NT2/D1 (cell line): ENCODE measurements at places on chromosomes 7 and 10.
A peak's percentile ranks its signal among the peaks of the same experiment; 100 is the strongest.

DNA sequence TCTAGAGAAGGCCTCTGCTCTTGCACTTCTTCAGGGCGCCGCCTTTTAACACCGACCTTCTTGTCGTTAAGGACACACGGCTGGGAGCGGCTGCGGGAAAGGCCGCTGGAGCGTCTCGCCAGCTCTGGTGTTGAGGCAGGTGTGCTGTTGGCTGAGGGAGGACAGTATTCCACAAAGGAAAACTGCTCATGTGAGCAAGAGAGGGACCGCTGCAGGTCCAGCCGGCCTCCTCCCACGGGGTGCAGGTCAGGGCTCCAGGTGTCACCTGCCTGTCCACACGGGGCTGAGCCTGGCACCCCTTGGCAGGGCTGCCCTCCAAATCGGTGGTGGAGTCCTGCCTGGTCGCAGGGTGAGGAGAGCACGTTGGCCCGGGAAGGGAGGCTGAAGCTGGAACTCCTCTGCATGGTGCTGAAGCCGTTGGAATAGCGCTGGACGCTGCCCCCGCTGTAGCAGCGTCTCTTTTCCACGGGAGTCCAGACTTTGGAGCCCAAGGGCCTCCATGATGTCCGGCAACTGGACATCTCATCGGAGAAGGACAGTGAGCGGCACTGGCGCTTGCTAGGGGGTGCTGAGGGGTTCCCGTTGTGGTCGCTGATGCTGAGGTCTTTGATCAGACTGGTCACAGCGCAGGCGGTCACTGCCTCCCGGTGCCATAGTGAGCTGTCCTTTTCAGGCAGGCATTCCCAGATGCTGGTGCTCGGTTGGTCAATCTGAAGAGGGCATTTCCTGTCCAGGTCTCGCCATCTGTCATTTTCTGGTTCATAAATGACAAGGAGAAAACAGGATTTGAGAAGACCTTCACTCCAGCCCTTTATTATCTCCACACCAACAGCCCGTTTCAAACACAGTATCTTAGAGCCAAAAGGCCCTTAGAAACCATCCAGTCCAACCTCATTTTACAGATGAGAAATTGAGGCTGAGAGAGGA is 62.3 kb downstream of the FAM53B start:
- no peak for DNase-seq

DNA sequence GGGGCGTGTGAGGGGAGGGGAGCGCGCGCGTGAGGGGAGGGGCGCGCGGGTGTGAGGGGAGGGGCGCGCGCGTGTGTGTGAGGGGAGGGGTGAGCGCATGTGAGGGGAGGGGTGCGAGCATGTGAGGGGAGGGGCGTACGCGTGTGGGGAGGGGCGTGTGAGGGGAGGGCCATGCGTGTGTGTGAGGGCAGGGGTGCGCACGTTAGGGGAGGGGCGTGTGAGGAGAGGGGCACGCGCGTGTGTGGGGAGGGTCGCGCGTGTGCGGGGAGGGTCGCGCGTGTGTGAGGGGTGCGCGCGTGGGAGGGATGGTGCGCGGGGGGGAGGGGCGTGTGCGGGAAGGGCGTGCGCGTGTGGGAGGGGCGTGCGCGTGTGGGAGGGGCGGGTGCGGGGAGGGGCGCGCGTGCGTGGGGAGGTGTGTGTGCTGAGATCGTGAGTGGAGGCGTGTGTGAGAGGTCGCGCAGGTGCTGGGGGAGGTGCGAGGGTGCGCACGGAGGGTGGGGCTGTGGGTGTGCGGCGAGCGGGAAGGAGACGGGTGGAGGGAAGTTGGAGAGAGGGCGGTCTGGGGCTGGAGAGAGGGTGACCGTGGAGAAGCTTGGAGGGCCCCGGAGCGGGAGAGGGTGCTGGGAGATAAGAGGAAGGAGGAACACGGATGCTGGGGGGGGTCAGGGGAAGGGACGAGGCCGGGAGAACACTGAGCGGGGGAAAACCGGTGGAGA is 19.7 kb downstream of the MXI1 start:
- no peak for DNase-seq

DNA sequence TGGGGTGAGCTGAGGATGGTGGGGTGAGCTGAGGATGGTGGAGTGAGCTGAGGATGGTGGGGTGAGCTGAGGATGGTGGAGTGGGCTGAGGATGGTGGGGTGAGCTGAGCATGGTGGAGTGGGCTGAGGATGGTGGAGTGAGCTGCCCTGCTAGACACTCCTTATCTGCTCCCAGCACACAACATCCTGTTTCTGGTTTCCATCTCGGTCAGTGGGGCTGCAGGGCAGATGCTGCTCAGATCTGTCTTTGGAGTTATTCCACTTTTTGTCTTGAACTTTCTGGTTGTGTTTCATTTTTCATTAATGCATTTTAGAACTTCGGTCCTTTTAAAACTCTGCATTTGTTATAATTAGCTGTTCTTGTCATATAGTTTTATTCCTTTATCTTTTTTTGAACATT is 67.9 kb upstream of the ANTXRL start:
- DNase-seq: no peak

DNA sequence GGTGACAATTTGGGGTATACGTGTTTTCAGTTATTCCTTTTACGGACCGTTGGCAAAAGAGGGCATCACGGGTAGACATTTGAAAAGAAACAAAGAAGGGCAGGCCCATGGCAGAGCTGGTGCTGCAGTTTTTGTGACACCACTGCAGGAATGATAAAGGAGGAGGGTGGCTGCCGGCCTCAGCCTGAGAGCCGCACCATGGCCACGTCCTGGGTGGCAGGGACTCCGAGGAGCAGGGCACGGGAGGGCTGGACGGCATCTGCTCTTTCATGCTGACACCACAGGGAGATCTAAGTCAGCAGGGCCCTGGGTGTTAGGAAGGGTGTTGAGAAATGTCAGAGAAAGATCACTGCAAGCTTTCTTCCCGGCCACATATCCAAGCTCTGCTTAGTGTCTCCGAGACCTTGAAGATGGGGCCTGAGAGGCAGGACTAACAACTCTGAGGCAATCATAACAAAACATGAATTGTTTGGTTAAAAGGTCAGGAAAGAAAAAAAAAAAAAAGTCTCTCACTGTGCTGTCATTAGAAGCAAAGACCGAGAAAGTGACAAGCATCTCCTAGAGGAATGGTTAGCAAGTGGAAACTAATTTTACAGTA is 36.6 kb downstream of the INSYN2A start:
- DNase-seq: no peak

DNA sequence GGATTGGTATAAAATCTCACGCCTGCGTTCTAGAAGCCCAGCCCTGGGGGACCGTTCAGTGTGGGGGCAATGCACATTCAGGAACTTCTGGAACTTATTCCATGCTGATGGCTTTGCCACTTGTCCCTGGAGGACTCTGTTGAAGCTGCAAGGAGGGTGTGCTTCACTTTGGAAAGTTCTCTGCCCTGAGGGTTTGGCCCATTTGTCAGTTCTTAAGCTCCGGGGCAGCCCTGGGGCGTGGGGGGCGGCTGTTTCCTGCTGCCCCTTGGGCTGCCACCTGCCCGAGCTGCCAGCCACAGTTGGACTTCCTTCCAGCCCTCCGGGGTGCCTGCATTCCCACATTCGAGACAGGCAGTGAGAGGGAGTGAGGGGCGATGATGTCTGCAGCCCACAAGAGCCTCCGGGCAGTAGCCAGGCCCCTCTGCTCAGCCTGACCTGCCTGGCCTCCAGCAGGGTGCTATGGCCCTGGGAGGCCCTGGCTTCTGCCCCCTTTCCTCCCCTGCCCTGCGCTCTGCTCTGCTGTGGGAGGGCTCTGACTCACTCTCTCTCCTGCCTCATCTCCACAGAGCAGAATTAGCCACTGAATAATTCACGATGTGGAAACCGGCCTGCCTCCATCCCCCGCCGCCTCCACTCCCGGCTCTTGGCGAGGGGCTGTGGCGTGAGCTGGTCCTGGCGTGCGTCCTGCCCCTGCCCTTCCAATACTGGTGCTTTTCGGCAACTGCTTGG is 1.9 kb downstream of the TTYH3 start:
- no peak for DNase-seq

- no peak for DNase-seq
Measured at GRCh38 chr7:517774-518629, 1.6 kb downstream of the PDGFA start.

DNA sequence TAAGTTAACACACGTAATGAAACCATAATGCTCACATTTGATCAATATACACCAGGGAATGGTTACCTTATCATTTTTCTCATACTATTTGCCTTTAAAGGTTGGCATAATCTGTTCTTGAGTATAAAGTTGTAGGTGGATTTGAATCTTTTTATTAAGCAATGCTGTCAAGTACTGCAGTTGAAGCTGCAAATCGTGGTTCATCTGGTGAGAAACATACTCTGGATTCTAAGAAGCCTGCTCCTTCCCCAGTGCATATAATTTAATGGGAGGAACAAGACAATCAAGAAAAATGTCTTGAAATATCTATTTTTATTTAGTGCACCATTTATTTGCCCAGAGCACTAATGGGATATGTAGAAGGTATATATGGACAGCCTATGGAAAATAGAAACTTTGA is 68.7 kb upstream of the DLX6 start:
- DNase-seq: no peak

DNA sequence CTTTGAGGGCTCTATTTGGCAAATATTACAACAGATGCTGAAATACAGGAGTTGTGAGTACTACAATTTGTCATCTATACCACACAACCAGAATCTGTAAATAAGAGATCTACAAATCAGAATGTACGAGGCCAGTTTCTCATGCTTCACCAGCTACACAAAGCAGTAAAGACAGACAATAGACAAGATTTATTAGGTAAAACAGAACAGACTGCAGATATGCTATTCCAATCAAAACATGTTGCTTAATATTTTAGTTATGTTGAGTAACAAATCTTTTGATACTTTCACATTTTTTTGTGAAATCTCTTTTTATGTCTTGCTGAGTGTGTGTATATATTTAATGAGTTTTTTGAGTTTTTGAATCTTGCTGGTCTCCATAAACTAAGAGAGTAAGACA is 109.1 kb downstream of the CHCHD3 start:
- no peak for DNase-seq

- DNase-seq: no peak
Measured at GRCh38 chr10:29217292-29217738, 71.6 kb upstream of the LYZL1 start.

DNA sequence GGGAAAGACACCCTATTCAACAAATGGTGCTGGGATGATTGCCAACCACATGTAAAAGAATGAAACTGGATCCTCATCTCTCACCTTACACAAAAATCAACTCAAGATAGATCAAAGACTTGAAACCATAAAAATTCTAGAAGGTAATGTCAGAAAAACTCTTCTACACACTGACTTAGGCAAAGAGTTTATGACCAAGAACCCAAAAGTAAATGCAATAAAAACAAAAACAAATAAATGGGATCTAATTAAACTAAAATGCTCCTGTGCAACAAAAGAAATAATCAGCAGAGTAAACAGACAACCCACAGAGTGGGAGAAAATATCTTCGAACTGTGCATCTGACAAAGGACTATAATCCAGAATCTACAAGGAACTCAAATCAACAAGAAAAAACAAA is 504.2 kb upstream of the MBL2 start:
- DNase-seq: no peak

DNA sequence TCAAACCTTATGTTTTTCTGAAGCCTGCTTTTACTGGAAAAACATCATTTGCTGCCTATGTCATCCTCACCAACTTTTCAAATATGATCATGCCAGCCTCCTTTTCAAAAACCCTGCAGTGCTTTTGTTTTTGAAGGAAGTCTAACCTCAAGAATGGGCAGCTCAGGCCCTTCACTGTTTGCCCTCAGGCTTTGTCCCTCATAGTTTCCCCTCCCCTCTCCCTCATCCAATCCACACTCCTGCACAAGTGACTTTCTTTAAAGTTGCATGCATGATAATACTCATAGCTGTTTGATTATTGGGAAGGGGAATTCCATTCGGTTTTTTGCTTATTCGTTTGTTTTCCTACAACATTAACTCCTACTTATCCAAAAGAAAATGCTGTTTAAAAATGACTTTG is 219.4 kb downstream of the SEMA3E start:
- DNase-seq: peak; percentile 47

DNA sequence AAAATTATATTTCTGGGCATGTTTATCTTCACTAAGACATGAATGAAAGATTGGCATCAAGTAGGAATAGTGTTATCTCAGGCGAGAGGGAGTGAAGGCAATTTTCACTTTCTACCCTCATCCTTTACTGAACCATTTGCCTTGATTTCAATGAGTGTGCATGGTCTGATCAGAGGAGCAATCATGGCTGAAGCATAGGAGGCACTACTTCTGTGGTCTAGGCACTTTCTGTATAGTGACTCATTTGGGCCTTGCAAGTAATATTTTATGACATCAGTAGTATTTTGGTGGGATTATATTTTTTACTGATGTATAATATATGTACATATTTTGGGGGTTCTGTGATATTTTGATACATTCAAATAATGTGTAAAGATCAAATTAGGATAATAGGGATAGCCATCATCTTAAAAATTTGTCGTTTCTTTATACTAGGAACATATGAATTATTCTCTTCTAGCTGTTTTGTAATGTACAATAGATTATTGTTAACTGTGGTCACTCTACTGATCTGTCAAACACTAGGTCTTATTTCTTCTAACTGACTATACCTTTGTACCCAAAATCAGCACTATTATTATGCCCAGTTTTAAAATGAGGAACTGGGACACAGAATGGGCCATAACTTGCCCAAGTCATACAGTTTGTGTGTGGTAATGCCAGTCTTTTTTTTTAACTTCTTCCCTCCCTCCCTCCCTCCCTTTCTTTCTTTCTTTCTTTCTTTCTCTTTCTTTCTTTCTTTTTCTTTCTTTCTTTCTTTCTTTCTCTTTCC is 101.9 kb downstream of the RAB11FIP2 start:
- DNase-seq: no peak

- DNase-seq: no peak
Measured at GRCh38 chr10:127370601-127371000, 174.2 kb upstream of the INSYN2A start.

- DNase-seq: no peak
Measured at GRCh38 chr7:147658392-147658967, 932.1 kb upstream of the C7orf33 start.

GRCh38 chr7:130901209-130901783 is 167.3 kb upstream of the KLF14 start:
- DNase-seq: no peak

DNA sequence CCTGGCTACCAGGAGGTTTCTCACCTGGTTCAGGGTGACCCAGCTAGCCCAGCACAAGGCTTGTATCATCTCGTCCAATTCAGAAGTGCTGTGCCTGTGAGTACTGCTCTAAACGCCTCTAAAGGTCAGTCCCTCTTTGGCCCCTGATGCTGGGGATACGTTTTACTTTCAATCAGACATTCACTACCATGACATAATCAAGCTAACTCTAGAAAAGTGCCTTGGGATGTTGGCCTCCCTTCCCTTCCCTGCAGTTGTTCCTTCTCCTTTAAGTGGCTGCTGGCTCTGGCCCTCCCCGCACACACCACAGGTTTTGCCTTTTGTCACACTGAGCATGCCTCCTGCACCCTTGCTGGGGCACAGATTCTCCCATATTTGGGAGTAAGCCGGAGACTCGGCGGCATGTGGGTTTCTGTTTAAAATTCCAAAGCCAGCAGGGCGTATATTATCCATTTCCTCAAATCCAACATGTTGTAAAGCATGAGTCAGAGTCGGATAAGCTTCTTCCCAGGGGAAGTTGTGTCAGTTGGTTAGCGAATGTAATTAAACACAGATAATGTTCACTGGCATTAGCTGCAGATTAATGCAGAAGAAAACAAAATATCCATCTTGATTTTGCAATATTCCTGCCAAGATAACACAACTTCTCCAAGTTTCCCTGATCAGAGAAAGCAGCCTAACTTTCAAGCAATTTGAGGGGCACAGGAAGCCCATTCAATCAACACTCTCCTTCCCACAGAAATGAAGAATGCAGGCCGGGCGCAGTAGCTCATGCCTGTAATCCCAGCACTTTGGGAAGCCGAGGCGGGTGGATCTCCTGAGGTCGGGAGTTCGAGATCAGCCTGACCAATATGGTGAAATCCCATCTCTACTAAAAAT is 31.8 kb upstream of the VCL start:
- DNase-seq: peak; percentile 91
